ENCODE measurements at places on chromosomes 2 and 18.
A peak's percentile ranks its signal among the peaks of the same experiment; 100 is the strongest.

DNA sequence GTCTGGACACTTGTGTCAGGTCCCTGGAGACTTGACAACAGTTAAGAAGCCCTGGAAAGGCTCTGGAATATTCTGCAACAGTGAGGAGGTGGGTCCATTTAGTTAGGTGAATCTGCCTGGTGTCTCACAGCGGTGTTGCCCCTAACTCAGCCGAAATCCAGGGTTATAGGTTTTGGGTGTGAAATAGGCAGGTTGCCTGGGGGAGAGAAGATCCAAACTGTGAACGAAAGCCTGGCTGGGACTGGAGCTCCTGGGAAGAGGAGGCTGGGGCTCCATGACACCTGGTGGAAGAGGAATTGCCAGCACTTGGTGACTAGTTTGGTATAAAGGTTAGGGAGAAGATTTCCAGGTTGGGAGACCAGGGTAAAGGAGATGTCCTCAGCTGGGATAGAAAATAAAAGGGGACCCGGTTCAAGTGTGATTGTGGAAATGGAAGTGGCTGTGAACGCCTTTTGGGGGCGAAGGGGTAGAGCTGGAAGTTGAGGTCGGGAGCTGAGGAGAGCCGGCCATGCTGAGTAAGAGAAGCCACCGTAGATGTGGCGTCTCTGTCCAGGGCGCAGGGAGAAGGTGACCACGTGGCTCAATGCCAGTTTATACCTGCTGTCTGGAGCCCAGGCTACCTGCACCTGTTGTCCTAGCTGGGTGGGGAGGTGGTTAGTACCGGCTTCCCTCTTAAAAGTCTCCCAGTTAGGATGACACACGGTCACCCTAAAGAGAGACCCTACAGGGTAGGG, 3.0 kb upstream of the GAREM2 start:
- no peak for DNase-seq

- DNase-seq, result peak; percentile 69
Observed at GRCh38 chr2:133561045-133561852, 7.0 kb downstream of the NCKAP5 start.

- DNase-seq, result no peak
Observed at GRCh38 chr2:233409286-233409991, 55.1 kb downstream of the DGKD start.

GRCh38 chr2:54407693-54408092, 48.4 kb upstream of the SPTBN1 start:
- DNase-seq, result no peak

DNA sequence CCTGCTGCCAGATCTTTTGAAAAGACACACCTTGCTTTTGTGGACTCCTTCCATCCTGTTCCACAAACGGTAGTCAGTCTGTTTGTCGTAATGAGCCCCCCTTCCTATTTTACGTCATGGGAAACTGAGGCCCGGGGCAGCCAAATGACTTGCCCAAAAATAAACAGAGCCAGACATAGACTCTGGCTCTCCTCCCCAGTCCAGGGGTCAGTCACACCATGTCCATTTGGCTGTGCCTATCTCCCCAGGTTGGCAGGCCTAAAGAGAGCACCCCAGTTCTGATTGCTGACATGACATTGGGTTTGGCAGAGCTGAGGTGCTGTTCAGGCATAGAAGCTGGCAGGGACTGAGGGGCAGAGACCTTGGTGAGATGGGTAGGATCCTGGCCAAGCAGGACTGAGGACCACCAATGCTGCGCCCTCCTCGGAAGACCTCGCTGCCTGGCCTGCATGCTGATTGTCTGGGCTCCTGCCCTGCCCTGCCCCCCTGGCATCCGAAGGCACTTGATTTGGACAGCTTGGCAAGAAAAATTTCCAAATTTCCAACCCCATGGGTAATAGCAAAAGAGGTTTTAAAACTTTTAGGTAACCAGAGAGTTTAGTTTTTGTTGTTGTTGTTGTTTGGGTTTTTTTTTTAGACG, 335.4 kb downstream of the DYSF start:
- DNase-seq, result no peak

GRCh38 chr2:153488072-153488471, 9.5 kb upstream of the RPRM start:
- no peak for DNase-seq

DNA sequence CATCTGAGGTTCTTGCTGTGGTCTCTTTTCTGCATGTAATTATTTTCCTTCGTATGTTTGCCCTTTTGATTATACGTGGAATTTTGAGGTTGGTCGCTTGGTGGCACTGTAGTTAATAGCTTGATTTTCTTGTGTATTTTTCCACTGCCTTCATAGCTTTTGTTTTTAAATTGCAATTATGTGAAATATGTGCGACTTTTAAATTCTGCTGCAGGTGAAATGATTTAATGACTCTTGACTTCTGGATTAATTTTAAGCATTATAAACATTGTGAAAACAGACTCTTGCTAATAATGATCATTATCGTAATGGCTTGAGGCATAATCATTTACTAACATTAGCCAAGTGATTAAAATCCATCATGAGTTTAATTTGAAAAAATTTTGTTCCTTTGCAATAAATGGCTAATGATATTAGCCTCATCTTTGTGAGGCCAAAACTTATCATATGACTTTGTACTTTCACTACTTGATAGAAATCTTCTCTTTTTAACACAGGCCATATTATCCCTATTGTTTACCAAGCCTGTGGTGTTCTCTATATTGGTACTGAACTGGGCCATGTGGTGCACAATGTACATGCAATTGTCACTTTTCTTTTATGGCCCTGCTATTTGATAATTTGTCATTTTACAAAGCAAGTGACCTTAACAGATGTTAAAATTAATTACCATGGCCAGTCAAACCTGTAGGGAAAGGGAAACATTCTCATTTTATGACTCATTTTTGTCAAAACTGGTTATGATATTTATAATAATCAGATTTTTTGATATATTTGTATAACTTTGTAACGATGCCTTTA, 62.8 kb upstream of the NEUROD1 start:
- peak; percentile 71 for DNase-seq

DNA sequence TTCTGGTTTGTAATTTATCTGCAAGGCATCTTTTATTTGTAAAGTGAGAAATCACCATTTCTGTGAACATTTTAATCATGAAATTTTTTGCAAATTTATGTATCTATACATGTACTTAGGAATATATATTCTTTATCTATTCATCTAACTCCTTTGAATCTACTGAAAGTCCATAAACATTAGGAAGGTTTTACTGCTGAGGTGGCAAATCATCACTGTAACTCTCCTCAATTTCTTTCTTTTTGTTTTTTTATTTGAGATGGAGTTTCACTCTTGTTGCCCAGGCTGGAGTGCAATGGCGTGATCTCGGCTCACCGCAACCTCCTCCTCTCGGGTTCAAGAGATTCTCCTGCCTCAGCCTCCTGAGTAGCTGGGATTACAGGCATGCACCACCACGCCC, 296.3 kb downstream of the AGPS start:
- DNase-seq, result no peak

DNA sequence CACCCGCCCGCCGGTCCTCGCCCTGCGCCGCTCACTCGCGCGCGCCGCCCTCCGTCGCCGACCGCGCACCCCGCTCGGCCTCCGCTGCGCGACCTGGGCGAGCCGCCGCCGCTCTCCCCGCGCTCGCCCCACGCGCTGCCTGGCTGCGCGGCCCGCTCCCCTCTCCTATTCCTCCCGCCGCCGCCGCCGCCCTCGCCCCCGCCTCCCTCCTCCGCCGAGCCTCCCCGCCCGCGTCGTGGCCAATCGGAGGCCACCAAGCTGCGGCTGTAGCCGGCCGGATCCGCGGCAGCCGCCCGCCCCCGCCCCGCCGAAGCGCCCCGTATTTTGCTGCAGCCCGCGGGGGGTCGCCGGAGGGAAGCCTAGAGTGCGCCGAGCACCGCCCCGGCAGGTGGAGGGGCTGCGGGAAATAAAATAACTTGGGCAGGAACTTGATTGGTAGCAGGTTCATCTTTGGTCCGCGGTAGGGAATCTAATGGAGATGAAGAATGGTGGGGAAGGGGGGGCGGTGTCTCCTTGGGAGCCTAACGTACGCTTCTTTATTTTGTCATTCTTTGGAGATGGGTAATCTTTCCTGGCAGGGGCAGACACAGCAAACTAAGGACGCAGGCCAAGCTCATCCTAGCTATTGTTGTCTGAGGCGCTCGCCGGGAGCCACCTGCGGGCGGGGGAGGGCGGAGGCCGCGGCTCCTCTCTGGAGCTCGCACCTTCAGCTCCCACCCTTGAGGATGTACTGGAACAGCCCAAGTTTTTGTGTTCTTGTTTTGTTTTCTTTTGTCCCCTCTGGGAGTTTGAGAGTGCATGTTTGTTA, 1.1 kb upstream of the CDH2 start:
- DNase-seq, result no peak

DNA sequence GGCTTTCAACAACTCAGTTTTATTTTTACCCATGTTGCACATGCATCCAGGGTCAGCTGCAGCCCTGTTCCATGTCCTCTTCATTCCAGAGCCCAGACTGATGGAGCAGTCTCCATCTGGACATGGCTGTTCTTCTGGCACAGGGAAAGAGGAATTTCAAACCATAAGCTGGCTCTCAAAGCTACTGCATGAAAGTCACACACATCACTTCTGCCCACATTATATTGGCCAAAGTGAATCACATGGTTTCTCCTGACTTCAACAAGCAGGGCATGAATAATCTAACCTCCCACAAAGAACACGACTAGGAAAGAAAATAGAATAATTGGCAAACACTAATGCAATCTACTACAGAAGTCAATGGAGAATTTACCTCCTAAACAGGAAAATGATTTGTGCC, 94.2 kb downstream of the FTCDNL1 start:
- DNase-seq, result no peak

DNA sequence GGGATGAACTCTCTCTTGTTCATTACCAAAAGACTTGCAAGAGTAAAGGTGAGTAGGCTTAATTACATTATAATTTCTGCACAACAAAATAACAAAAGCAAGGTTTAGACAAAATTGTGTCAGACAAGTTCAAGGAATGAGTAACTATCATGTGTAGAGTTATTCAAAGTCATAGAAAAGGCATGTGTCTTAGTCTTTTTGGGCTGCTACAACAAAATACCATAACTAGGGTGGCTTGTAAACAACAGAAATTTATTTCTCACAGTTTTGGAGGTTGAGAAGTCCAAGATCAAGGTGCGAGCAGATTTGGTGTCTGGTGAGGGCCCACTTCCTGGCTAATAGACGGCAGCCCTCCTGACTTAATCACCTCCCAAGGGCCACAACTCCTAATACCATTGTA, 37.6 kb downstream of the IL1R2 start:
- DNase-seq, result no peak

- DNase-seq, result no peak
Observed at GRCh38 chr2:54059986-54060385, 55.4 kb upstream of the ACYP2 start.

DNA sequence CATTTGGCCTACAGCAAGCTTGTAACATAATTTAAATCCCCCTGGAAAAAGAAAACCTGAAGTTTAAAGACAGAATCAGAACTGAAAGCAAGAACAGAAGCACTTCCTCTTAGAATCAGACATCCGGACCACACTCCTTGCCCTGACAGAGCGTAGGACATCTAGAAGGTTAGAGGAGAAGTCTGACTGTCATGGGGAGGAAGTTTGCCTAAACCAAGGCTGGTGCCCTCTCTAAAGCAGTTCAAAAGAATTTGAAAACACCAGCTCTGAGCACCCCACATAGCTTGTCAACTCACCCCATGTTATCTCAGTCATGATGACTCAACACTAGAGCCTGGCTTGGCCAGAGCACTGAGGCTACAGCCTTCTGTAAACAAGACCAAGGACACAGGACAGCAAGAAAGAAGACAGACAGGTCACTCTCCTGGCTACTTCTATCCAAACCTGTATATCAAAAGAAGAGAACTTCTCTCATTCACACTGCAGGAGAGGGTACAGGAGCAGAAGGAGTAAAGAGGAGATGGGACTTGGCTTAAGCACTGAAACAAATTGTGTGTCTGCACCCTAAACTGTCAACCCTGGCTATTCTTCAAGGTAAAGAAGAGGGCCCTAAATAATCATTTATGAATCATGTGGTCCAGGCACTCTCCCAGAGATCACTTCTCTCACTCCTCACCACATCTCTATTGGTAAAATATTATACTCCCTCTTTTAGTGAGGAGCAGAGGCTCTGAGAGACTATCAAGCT, 198.6 kb downstream of the MEMO1 start:
- DNase-seq, result peak; percentile 64

DNA sequence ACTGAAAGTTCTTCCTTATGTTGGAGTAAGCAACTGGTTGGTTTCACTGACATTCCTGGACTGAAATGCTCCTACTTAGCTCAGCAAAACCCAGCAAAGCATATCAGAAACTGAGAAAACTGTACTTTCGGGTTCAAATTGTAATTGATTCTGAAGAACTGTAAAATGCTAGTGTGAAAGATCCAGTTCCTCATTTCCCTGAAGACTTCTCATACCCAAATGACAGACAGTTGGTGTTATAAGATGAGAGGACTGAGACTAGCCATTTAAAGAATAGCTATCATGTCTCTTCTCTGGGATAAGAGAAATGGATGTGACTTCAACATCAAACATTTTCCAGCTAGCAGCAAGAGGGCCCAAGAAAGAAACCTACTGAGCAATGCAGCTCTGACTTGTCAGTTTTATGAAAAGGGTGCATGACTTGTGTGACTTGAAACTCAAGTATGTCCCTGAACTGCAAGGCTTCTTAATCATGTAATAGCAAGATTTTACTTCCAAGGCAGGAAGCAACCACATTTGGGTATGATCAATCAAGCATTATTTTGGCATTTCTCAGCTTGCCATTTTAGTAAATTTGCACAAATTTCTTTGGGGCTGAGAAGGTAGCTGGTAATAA, 420.3 kb upstream of the MMADHC start:
- no peak for DNase-seq

DNA sequence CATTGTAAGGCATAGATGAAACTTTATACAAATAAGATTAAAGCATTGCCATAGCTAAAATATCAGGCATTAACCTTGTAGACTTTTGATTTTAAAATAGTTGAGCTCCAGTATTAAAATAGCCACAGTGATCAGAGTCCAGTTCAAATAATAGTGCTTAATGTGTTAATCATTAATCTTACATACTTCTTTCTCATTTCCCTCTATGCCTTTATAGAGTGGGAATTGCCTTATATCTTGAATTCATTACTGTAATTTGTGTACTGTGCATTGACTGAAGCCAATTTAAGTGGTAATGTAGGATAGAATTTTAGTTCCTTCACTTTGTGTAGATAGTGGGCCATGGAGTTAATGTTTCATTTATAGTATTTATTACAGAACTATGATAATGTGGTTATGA, 549.2 kb upstream of the VWC2L start:
- DNase-seq, result no peak

- no peak for DNase-seq
Observed at GRCh38 chr2:11502740-11503292, 31.0 kb upstream of the GREB1 start.

All from NCI-H460 (cell line).